ENCODE measurements at places on chromosomes 5 and 9.
A peak's percentile ranks its signal among the peaks of the same experiment; 100 is the strongest.

DNA sequence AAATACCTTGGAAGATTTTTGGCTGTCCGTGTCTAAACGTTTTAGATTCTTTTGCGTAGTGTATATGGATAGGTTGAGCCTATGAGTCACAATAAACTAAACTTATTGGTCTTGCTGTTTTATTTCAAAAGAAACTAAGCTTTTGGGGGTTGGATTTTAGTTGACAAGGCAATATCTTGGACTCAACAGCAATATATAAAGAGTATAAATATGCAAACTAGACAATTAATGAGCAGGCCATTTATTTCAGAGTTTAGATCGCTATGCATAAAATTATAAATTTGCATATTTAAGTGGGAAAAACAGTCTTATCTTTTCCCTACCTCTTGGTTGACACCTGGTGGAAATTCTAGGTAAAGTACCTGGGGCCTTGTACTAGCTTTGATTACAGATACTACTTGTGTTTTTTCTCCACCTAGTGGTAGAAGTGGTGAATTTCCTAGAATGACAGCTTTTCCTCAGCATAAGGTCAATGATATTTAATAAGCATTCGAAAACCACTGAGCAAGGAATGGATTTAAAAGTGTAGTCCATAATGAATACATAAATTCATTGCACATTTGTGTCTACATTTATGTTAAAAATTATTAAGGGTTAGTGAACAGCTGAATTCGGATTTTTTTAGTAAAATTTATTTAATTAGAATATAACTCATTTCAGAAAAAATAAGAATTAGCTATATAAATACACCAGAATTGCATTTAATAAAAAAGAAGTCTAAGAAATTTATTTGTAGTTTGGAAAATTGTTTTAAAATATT, 1.7 kb upstream of the ARRDC3 start:
- no peak for DNase-seq
- no peaks in the 10 kb centered on the region for H3K36me3 ChIP-seq
- H3K27me3 ChIP-seq, result no peaks in the 10 kb centered on the region
- peak overlapping the region; percentile 92 for H3K4me3 ChIP-seq
- peaks cover 20% of the 10 kb centered on the region for H3K4me1 ChIP-seq
- peak overlapping the region; percentile 98 for H3K27ac ChIP-seq

DNA sequence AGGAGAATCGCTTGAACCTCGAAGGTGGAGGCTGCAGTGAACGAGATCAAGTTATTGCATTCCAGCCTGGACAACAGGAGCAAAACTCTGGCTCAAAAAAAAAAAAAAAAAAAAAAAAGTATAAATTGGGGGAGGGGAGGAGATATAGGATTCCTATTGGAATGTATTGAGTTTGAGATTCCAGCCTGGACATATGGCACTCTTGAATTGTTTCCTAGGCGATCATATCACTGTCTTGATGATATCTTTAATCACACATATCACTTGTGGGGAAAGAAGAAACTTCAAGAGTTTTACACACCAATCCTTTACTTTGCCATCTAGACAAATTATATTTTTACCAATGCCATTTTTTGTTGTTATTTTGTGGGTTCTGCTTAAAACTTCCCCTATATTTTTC, 42.4 kb downstream of the TMC1 start:
- no peaks in the 10 kb centered on the region for H3K4me1 ChIP-seq
- DNase-seq, result no peak
- no peak overlapping the region for H3K4me3 ChIP-seq
- H3K27me3 ChIP-seq, result no peaks in the 10 kb centered on the region

DNA sequence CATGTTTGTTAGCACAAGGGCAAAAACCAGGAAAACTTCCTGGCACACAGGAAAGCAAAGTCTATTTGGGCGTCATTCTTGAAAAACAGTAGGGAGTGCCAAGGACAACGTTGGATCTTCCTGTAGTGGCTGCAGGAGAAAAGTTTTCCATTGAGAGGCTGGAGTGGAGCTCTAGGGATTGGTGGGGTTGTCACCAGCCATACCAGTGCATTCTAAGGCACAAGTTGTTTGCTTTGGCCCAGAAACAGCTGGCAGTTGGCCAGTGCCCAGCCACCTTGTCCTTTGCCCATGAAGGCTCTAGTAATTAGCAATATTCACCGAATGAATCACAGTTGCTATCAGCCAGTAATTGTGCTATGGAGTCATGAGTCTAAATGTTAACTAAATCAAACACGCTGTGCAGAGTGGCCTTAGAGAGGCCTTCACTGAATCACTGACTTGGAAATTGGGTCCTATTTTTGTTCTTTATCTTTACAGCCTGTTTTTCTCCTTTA, 26.4 kb downstream of the TNFSF15 start:
- DNase-seq, result no peak
- peaks cover 7% of the 10 kb centered on the region for H3K27me3 ChIP-seq
- peaks cover 35% of the 10 kb centered on the region for H3K4me1 ChIP-seq
- H3K27ac ChIP-seq, result no peak overlapping the region
- no peak overlapping the region for H3K4me3 ChIP-seq
- H3K36me3 ChIP-seq, result peaks cover 2% of the 10 kb centered on the region

GRCh38 chr5:36669015-36669651, 62.7 kb downstream of the SLC1A3 start:
- no peaks in the 10 kb centered on the region for H3K36me3 ChIP-seq
- no peaks in the 10 kb centered on the region for H3K4me1 ChIP-seq

All from activated naive CD8-positive, alpha-beta T cell treated with anti-CD3 and anti-CD28 coated beads, Interleukin-2, amount 50 U/mL, for 24 hours (primary cell).